Kidney (tissue), 22 donors: ENCODE measurements at places on chromosomes 1 and 21. TPM values are rescaled to one million over a fixed set of nuclear protein-coding genes. Genes with fewer than 3 reads are reported as not detected.

AMY1B gene
- not detected for total RNA-seq

CRTC2 gene
- total RNA-seq: 44.8 TPM

MMEL1 gene
- total RNA-seq: 4.0 TPM

GPR37L1 gene
- total RNA-seq: 0.13 TPM

C4BPA gene
- 45.7 TPM for total RNA-seq

GRCh38 chr1:182770232-182770631 lies 19.3 kb upstream of the NPL start:
- H3K4me1 ChIP-seq: no peaks in the 10 kb centered on the region
- H3K27ac ChIP-seq: no peak overlapping the region
- no peak for DNase-seq
- no peaks in the 10 kb centered on the region for H3K36me3 ChIP-seq
- H3K4me3 ChIP-seq: no peak overlapping the region
- H3K27me3 ChIP-seq: no peaks in the 10 kb centered on the region

- H3K27ac ChIP-seq: no peak overlapping the region
- H3K27me3 ChIP-seq: no peaks in the 10 kb centered on the region
- H3K4me1 ChIP-seq: no peaks in the 10 kb centered on the region
- no peaks in the 10 kb centered on the region for H3K36me3 ChIP-seq
- no peak overlapping the region for H3K4me3 ChIP-seq
Observed at GRCh38 chr21:37210130-37210529, 57.0 kb downstream of the VPS26C start.

GRCh38 chr1:185896863-185897262 lies 162.7 kb downstream of the HMCN1 start:
- H3K27me3 ChIP-seq: no peaks in the 10 kb centered on the region
- H3K4me3 ChIP-seq: no peak overlapping the region
- DNase-seq: no peak

DNA sequence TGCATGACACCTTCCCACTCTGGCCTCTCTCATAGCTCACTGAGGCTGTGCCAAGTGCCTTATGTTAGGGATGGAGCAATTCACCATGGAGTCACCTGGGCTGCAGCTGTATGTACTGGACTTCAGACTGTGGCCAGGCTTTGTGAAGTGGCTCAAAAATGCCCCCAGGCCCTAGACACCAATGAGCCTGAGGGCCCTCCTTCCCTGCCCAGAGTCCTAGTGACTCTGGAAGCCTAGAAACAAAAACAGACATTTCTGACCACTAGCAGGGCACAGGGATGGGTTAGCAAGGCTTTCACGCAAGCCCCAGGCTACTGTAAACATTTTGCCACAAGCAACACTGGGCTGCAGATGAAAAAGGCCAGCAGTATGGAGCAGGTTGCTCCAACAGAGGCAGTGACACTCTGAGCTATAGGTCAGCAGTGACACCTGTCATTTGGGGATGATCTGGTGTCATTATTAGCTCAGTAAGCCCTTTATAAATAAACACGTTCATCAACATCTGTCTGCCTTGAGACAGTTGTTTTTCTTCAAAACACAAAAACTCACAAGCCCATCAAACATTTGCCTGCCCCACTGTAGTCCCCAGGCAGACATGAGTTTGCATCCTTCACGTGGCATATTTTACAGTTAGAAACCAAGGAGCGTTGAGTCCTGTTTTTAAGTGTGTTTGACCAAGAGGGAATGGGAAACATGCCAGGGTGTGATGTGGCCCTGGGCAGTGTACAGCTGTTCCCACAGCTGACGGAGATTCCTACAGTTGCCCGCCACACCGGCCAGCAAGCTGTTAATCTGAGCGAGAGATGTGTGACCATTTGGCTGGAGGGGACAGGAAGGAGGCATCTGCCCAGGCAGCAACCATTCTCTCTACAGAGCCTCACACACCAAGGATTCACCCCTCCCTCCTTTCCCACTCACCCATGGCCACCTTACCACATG lies 66.8 kb downstream of the KCNN3 start:
- no peak overlapping the region for H3K27ac ChIP-seq
- DNase-seq: no peak
- H3K27me3 ChIP-seq: no peaks in the 10 kb centered on the region
- no peaks in the 10 kb centered on the region for H3K4me1 ChIP-seq
- H3K4me3 ChIP-seq: no peak overlapping the region

DNA sequence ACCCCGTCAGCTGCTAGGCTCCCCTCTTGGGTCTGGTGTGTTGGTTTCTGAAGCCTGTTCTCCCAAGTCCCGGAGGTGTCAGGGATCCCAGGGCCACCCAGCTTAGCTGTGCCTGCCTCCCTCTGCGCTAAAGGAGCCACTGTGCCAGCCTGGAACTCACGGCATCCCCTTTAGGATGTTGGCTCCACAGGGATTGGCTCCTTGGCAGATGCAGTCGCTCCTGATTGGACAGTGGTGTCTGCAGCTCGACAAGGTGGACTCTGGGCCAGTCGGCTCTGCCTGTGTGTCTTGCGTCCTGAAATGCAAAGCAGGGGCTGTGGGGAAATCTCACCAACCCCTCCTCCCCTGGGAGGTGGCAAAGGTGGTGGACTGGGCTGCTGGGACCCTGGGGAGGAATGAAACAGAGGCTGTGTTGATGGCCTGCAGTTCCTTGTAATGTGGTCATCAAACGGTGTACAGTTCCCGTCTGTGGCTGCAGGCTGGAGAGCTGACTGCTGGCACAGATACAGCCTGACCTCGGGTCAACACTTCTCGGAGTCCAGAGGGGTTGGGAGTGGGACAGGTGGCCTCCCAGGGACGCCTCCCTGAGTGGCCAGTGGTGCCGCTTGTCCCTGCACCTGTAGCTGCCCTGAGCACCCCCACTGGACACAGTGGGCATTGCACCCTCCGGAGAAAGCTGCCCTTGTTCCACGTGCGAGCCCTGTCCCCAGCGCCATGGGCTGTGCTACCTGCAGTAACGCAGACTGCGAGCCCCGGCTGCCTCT lies 11.5 kb upstream of the KCNAB2 start:
- no peak overlapping the region for H3K4me3 ChIP-seq
- no peaks in the 10 kb centered on the region for H3K36me3 ChIP-seq
- H3K4me1 ChIP-seq: no peaks in the 10 kb centered on the region
- H3K27ac ChIP-seq: no peak overlapping the region

GRCh38 chr1:18960409-18960808 lies 3.9 kb upstream of the IFFO2 start:
- H3K27me3 ChIP-seq: no peaks in the 10 kb centered on the region
- H3K27ac ChIP-seq: no peak overlapping the region
- no peaks in the 10 kb centered on the region for H3K36me3 ChIP-seq

- DNase-seq: no peak
- peaks cover 10% of the 10 kb centered on the region for H3K4me1 ChIP-seq
- no peaks in the 10 kb centered on the region for H3K27me3 ChIP-seq
- H3K36me3 ChIP-seq: no peaks in the 10 kb centered on the region
Observed at GRCh38 chr1:39269791-39270342, 65.4 kb downstream of the MACF1 start.

DNA sequence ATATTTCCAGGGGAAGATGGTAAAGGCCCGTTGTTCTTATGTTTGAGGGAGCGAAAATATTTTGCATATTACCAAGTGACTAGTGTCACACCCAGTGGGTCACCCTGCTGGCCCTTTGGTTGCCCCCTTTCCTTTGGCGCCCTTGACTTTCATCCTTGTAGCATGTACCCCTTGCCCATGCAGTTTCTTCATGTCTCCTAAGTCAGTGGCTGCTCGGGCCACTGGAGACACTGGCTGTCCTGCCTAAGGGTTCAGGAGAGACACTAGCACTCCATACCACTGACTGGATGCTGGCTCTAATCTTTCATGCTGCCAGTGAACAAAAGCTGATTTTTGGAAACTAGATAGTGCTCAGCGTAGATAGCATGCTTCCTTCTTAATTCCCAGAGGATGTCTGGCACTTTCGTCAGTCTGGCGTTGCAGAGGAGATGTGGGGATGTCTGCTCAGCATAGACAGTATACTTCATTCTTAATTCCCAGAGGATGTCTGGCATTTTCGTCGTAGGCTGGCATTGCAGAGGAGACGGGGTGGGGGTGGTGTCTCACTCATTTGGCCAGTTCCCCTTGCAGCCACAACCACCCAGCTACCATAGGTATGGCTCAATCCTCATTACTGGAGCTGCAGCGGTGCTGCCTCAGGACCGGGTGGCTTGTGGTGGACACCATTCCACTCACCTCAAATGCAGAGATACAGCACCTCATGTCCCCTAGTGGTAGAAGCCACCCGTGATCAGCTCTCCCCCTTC lies 770.9 kb upstream of the TPTE start:
- no peaks in the 10 kb centered on the region for H3K27me3 ChIP-seq
- no peak for DNase-seq
- no peaks in the 10 kb centered on the region for H3K36me3 ChIP-seq

DNA sequence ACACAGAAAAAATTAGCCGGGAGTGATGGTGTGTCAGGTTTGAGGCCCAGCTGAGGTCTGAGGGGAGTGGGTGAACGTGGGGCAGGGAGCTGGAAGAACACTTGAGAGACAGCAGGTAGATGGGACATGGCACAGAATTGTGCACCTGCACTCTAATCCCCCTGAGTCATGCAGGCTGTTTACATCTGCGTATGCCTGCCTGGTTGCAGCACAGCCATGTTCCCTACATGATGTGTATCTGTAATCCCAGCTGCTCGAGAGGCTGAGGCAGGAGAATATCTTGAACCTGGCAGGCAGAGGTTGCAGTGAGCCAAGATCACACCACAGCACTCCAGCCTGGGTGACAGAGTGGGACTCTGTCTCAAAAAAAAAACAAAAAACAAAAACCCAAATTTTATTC lies 44.8 kb downstream of the ATP5PO start:
- no peak overlapping the region for H3K4me3 ChIP-seq
- H3K27me3 ChIP-seq: no peaks in the 10 kb centered on the region
- H3K27ac ChIP-seq: no peak overlapping the region
- no peaks in the 10 kb centered on the region for H3K4me1 ChIP-seq
- H3K36me3 ChIP-seq: no peaks in the 10 kb centered on the region

GRCh38 chr1:22633697-22634463 lies 2.5 kb upstream of the C1QA start:
- H3K27ac ChIP-seq: no peak overlapping the region
- H3K36me3 ChIP-seq: no peaks in the 10 kb centered on the region
- no peak overlapping the region for H3K4me3 ChIP-seq
- H3K4me1 ChIP-seq: no peaks in the 10 kb centered on the region
- DNase-seq: no peak

GRCh38 chr1:44036409-44037139 lies 5.3 kb upstream of the SLC6A9 start:
- H3K27ac ChIP-seq: no peak overlapping the region
- H3K4me1 ChIP-seq: peaks cover 20% of the 10 kb centered on the region
- DNase-seq: no peak
- no peak overlapping the region for H3K4me3 ChIP-seq
- no peaks in the 10 kb centered on the region for H3K36me3 ChIP-seq

DNA sequence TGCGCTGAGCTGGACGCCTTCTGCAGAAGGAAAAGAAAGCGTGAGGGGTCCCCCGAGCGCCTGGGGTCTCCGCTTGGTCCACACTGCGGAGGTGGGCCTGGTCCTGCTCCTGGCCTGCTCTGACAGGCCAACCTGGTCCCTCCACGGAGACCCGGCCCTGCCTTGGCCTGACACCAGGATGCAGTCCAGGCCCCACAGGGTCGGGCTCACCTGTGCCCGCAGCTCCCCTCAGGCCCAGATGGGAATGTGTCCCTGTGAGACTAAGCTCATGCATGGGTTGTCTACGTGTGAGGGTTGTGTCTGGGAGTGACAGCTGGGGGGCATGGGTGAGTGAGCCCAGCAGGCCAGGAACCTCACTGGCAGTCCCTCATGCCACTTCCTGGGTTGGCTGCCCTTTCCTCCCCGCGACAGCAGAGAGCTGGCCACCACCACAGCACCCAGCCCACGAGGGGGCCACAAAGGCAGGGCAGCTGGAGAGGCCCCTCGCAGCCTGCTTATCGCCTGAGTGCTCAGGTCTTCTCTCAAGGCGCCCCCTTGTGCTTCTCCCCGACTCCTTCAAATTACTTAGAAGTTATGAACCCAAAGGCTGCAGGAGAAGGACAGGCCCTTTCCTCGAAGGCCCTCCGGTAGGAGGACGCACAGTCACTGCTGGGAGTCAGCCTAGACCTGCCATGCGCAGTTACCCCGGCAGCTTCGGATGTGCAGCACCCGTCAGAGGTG lies 41.1 kb downstream of the SLC45A1 start:
- H3K27ac ChIP-seq: no peak overlapping the region
- H3K4me1 ChIP-seq: peaks cover 11% of the 10 kb centered on the region
- H3K27me3 ChIP-seq: no peaks in the 10 kb centered on the region

- no peaks in the 10 kb centered on the region for H3K36me3 ChIP-seq
- no peak for DNase-seq
- H3K27me3 ChIP-seq: no peaks in the 10 kb centered on the region
- H3K4me1 ChIP-seq: no peaks in the 10 kb centered on the region
- H3K27ac ChIP-seq: no peak overlapping the region
Observed at GRCh38 chr1:239676522-239677273, 290.3 kb downstream of the CHRM3 start.

GRCh38 chr1:160605205-160605604 lies 25.9 kb upstream of the CD84 start:
- H3K27ac ChIP-seq: no peak overlapping the region
- no peaks in the 10 kb centered on the region for H3K36me3 ChIP-seq
- no peak overlapping the region for H3K4me3 ChIP-seq
- H3K4me1 ChIP-seq: no peaks in the 10 kb centered on the region
- DNase-seq: no peak

- no peak overlapping the region for H3K27ac ChIP-seq
- H3K4me1 ChIP-seq: no peaks in the 10 kb centered on the region
- no peaks in the 10 kb centered on the region for H3K27me3 ChIP-seq
- no peak overlapping the region for H3K4me3 ChIP-seq
- H3K36me3 ChIP-seq: no peaks in the 10 kb centered on the region
Observed at GRCh38 chr21:35579520-35580293, 480.6 kb downstream of the SETD4 start.

DNA sequence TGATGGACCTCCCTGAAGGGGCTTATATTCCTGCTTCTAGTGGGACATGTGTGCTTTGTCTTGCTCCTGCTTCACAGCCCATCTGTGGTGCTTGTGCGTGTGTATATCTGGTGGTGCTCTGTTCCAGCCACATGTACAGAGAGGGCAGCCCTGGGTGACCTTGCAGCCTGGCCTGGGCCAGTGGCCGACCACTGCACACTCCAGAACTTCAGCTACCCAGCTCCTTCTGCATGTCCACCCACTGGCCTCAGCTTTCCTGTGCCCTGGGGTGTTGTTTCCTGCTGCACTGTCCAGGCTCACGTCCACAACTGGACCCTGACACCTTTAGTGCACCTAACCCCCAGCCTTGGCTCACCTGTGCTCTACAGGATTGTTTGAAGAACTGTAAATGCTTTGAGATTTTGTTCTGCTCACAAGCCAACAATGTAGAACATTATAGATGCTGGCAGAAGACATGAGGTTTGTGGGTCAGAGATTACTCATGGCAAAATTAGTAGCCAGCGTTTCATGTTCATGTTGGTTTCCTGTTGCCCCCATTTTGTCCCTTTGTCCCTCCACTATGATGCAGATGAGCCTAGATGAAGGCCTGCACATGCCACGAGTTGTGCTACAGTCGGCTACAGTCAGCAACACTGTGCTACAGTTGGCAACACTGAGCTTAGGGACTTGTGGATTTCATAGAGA lies 5.3 kb upstream of the S100B start:
- H3K36me3 ChIP-seq: no peaks in the 10 kb centered on the region
- no peaks in the 10 kb centered on the region for H3K4me1 ChIP-seq
- no peak for DNase-seq
- no peak overlapping the region for H3K4me3 ChIP-seq
